COR-L47 (cell line): ENCODE measurements at places on chromosomes 11 and 22.

DNA sequence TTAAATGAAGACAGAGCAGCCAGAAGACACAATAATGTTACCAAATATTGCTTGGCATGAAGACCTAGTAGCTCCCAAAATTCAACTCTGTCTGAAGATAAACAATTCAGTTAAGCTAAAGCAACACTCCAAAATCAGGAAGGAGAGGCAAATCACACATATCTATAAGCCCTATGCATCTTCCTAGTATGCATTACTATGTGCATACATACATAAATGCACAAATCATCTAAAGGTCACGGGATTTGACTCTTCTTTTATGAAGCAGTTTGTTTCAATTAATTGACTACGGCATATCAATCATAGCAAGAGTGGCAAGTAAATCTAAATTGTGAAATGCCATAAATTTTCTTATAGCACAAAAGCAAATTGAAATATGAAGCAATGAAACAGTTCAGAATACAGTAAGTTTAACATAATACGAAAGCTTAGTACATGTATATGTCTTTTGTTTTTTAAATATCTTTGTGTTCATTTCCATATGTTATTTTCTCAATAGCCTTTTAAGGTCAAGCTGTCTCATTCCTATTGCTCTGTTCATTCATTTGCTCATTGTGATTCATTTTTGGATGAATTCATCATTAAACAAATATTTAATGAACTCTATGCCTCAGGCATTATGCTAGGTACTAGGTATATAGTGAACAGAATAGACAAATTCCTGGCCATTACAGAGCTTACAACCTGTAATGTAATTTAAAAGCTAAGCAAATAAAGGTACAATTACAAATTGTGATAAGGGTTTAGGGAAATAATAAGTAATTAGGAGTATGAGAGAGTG, 540.5 kb downstream of the DLG2 start:
- DNase-seq: peak; percentile 8

DNA sequence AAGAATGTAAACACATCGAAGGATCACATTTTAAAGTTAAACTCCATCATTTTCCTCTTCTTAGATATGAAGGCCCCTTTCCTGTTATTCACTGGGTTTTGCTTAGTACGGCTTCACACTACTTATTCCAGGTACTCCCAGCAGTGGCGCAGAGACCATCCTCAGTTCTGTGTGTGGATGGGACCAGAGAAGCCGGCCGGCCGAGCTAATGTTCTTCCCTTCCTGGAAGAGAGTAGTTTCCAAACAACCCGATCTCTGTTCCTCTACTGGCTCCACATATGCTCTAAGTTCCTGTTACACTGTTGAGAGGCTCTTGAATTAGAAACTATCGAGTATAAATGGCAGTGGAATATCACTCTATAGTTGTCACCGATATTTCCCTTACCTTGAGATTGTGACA, 684 bp upstream of the NFRKB start:
- no peak for DNase-seq

- DNase-seq: no peak
Observed at GRCh38 chr11:36363361-36364268, 67.5 kb downstream of the PRR5L start.

- DNase-seq: no peak
Observed at GRCh38 chr11:128653801-128654231, 40.1 kb upstream of the FLI1 start.

- DNase-seq: no peak
Observed at GRCh38 chr11:44006917-44007361, 40.8 kb upstream of the ACCSL start.
